Activated T-cell treated with anti-CD3 and anti-CD28 coated beads, Interleukin-2, amount 50 U/mL, for 72 hours (primary cell): ENCODE measurements at places on chromosomes 3 and 15.
A peak's percentile ranks its signal among the peaks of the same experiment; 100 is the strongest.

- no peak for DNase-seq
Measured at GRCh38 chr3:158970006-158970405, 168.2 kb downstream of the MFSD1 start.

DNA sequence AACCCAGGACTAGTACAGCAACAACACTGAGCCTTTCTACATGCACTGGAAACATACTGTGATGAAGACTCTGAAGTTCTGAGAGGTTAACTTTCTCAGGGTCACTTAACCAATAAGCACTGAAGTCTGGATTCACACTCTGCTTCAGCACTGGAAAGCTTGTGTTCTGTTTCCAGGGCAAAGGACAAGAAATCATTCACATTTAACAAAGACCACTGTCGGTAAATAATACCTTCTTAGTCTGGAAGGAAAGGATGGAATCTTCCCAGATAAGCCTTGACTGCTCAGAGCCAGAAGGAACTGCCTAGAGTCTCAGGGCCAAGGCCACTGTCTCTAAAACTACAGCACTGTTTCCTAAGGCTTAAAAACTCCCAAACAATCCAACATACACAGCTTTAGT is 4.3 kb upstream of the GLYCTK start:
- DNase-seq, result no peak

DNA sequence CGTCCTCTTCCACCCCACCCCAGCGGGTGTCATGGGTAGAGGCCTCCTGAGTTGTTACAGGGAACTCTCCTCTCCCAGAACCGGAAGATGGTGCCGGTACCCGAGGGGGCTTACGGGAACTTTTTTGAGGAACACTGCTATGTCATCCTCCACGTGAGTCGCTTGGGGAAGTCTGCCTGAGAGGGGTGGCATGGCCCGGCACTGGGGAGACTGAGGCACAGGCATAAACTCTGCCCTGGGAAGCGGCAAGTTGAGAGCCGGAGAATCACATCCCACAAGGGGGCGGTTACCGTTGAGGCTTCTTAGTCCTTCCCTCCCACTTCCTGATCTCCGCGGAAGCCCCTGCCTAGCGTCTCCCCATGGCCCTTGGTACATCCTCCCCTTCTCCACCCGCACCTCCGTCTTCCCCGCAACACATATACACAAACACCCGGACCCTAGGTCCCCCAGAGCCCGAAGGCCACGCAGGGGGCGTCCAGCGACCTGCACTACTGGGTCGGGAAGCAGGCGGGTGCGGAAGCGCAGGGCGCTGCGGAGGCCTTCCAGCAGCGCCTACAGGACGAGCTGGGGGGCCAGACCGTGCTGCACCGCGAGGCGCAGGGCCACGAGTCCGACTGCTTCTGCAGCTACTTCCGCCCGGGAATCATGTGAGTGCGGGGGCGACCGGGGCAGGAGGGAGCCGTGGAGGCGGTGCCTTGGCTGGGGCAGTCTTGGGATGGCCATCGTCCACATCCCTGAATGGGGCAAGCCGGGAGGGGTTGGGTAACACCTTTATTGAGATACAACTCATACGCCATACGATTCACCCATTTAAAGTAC is 3.4 kb downstream of the VILL start:
- DNase-seq, result peak; percentile 73

DNA sequence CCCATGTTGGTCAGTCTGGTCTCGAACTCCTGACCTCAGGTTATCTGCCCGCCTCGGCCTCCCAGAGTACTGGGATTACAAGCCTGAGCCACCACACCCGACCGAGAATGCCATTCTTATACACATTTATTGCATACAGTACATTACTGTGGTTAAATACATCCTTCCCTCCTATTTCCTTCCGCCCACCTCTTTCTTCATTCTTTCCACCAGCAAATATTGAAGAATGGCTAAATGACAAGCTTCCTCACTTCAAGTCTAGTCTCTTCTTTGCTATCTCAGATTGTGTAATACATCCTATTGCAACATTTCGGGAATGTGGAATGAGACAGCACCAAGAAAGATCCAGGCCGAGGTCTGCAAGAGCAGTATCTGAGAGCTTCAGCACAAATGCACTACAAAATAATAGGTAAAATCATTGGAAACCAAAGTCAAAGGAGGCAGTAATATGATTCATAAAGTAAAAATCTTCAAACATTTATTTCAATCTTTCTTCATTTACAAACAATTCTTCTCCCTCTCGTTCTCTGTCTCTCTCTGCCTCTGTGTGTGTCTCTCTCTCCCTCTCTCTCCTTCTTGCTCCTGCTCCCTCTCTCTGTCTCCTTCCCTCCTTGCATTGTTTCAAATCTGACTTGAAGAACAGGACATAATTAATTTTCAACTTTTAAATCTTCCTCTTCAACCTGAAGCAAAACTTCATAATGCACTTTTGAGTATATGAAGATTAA is 94.7 kb upstream of the TGFBR2 start:
- DNase-seq, result no peak

GRCh38 chr15:35397027-35397426 is 148.9 kb downstream of the DPH6 start:
- DNase-seq, result no peak

GRCh38 chr15:43440721-43441281 is 52.2 kb downstream of the TP53BP1 start:
- peak; percentile 56 for DNase-seq

GRCh38 chr3:134357914-134358811 is 16.1 kb downstream of the AMOTL2 start:
- no peak for DNase-seq

DNA sequence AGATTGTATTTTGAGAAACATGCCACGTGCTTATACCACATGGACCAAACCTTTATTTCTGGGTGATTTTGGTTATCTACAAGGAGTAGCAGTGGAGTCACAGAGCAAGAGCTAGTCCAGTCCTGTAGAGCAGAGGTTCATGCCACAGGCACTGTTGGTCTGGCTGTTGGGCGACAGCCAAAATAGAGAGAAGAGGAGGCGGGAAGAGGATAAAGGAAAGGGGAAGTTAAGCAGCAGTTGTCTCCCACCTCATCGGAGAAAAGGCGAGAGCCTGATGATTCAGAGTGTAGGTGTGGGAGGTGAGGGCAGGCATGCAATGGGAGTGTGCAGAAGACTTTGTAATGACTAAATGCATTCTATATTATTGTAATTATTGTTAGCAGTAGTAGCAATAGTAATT is 237.5 kb upstream of the ROPN1 start:
- DNase-seq, result no peak

DNA sequence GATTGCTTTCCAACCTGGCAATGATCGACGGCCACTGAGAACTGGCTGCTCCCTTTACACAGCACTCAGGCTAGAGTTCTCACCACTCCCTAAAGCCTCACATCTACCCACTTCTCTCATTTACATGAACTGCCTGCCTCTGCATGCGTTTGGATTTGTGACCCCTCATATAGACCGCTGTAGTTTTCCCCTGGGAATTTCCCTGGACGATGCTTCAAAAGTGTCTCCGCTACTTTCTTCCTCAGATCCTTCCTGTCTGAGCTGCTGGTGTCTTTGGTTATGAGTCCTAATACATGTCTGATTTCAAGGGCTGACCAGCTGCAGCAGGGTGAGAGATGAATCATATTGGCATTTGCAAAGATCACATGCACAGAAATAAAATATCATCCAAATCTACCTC is 116.7 kb upstream of the ETV5 start:
- no peak for DNase-seq

- DNase-seq, result no peak
Measured at GRCh38 chr15:44219073-44219472, 24.0 kb upstream of the FRMD5 start.

GRCh38 chr15:97652700-97653167 is 307.8 kb upstream of the ARRDC4 start:
- no peak for DNase-seq

DNA sequence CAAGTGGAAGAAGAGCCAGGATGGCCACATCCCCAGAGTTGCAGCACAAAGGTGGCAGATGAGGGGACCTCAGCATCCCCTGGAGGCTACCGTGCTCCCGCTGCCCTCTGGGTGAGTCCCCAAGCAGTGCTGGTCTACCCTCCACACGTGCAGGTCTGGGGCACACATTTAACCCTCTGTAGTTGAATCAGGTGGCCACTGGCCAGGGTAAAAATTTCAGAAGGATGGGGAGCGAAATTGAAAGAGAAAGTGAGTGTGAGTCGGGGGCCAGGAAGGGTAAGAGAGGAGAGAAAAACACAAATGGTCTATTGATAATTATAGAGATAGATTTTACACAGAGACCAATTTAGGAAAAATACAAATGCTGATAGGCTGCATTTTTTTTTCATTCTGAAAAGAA is 139.5 kb upstream of the EIF1B start:
- no peak for DNase-seq

DNA sequence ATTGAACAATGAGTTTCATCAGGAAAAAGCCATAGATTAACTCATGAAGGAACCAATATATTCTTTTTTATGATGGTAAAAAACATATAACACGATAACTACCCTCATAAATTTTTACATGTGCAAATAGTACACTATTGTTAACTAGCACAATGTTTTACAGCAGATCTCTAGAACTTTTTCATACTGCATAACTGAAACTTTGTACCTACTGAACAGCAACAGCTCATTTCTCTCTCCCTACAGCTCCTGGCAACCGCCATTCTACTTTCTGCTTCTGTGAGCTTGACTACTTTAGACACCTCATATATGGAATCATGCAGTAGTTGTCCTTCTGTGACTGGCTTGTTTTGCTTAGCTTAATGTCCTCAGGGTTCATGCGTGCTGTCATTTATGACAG is 235.4 kb downstream of the NFKBIZ start:
- peak; percentile 18 for DNase-seq

- DNase-seq, result no peak
Measured at GRCh38 chr15:65362491-65362890, 15.3 kb downstream of the IGDCC3 start.

- no peak for DNase-seq
Measured at GRCh38 chr15:85456798-85457197, 76.4 kb downstream of the AKAP13 start.

GRCh38 chr3:113573728-113574127 is 41.4 kb downstream of the SIDT1 start:
- no peak for DNase-seq

GRCh38 chr3:54087581-54088410 is 34.6 kb upstream of the CACNA2D3 start:
- DNase-seq, result no peak

DNA sequence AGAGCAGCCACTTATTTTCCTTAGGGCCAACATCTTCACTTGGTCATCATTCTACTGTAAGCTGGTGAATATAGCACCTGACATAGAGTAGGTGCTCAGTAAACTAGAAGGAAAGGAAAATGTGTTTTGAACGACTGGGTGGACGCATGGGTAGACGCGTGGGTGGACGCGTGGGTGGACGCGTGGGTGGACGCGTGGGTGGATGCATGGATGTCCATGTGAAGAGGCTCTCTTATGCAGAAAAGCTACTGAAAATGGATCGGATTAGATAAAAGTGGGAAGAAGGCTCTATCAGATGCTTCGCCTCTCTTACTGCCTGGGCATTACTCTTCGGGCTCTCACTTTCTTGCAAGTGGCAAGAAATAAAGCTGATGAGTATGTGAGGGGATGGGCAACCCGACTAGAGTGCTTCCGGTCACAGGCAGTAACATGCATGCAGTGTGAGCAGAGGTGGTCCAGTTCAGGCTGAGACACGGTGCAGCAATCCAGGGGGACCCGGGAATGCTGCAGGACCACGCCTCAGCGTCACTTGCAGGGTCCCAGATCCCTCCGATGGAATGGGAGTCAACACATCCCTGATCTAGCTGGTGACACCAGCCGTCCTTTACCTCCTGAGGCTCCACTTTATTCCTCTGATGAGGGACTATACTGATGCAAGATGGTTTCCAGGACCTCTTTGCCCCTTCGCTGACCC is 138.0 kb upstream of the MEF2A start:
- DNase-seq, result no peak

DNA sequence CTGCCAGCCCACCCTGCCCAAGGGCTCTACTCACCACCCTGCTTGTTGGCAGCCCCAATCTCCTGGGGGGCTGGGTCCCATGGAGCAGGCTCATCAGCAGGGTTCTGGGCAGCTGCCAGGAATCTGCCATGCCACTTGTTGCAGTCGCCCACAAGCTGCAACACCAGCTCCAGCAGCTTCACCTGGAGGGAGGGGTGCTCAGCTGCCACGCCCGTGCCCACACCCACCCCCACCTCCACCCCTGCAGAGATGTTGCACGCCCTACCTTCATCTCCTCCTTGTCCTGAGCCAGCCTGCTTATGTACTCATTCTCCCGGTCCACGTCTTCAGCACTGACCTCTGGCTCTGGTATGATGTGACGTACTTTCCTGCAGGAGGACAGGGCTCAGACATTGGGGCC is 77.9 kb upstream of the C2CD4B start:
- DNase-seq, result no peak

DNA sequence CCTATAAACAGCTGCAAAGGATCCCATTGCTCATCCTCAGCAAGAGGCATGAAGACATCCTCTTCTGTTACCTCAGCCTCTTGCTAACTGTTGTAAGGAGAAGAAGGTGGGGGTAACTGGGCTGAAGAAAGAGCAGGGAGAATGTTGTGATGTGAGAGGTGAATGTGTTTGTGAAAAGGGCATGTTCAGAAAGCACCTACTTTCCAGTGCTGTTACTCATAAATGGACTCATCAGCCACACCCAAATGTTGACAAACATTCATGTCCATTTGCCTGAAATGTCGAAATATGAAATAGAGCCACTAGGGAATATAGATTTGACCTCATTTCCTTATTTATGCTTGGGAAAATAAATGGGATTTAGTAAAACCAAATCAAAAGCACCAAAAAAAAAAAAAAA is 12.6 kb downstream of the SLC24A1 start:
- DNase-seq, result no peak

DNA sequence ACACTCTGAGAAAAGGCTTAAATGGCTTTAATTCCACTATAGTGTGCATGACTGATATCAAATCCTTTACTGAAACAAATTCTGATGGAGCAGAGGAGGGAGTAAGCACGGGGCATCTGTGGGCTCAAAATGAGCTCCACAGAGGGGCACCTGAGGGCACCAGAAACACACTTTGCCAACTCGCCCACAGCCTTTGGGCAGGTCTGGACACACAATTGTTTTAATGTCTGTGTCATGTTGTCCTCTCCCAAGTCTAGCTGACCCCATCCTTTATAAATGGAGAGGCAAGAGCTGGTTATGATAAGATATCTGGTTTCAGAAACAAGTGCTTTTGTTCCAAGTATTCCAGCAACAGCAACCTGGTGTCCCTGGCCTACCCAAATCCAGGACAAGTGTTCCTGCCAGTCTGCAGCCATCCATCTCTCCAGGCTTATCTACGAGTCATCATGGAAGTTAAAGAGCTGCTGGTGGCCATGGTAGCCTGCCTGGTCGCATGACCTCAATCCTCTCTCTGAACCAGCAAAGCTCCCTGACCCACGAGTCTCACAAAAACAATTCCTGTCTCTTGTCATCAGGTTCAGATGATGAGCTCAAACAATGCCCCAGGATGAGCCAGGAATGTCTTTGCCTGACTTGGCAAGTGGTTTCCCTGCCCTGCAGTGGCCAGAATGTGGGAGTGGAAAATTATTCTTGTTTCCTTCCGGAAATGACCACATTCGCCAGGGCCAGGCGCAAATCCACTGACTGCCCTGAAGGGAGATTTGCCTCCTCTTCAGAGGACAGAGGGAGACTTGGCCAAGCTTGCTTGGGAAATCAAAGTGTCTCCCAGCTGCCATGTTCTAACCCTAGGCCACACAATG is 64.4 kb upstream of the TPM1 start:
- DNase-seq, result no peak
